ENCODE measurements at places on chromosomes 3 and 15.

DNA sequence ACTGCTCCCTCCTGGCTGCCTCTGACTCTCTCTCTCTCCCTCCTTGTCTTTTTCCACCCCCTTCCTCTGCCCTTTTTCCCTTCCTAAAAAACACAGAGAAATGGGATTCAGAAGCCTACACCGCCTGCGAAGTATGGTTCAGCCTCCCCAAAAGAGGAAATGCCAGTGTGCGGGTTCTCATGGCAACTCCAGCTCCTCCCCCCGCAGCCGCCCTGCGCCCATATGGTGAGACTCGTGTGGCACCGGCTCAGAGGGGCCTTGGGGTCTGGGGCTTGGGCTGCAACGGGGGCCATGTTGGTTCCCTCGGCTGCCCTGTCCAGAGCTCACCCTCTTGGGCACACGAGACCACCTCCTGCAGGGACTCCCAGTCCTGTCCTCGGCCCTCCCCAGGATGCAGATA is 23.6 kb upstream of the LINGO1 start:
- DNase-seq = no peak

- no peak for DNase-seq
These were observed 20.3 kb downstream of the STARD9 start for GRCh38 chr15:42595626-42596240.

GRCh38 chr3:161950318-161950868 is 453.8 kb downstream of the OTOL1 start:
- no peak for DNase-seq

DNA sequence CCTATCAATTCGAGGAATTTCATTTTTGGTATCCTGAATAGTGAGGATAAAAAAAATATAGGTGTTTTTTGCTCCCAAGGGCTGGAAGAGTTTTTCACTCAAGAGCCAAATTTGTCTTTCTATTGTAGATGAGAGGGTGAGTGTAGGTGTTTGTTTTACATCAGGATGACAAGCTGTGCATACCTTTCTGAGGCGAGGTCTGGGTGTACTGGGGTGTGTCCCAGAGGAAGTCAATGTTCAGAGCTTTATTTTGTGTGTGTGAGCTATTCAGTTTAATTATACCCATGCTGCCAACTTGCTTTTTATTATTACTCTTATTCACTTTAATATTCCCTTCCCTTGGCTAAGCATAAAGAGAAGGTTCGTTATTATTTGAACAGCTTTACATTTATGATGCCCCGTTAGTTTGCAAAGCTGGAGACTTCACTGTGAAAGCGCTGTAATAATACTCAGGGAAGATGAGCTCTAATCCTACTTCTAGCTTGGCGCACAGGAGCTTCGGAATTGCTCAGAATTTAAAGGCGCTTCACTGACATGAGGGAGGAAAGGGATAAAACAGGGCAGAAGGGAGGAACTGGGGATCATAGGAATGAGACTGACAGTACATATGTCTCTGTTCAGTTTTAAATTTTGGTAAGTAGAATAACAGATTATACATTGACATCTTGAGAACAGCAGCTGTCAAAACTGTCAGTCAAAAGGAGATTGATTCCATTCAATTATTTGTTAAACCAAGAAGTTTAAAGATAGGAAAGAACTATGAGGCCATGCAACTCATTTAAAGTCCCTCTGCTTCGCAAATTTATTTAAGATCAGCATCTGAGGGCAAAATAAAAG is 117.7 kb upstream of the TP63 start:
- no peak for DNase-seq

GRCh38 chr15:91916051-91916450 is 62.5 kb downstream of the SLCO3A1 start:
- DNase-seq = no peak

GRCh38 chr15:31106495-31107300 is 5.2 kb upstream of the TRPM1 start:
- DNase-seq = no peak

DNA sequence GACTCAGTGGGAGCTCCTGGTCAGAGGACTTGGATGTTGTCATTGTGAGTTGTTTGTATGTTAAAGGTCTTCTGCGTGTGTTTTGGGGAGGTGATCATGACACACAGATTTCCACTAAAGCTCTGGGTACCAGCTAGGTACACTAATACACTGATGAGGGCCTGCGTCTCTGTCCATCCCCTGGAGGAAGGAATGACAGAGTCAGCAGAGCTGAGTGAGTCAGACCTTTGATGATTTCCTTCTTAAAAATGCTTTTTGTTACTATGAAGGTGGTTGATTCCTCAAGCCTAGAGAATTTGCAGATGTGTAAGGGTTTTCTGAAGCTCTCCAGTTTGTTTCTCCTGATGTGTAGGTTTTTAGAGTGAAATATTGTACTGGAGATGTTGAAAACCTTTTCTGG is 424.1 kb upstream of the TPM1 start:
- DNase-seq = no peak

DNA sequence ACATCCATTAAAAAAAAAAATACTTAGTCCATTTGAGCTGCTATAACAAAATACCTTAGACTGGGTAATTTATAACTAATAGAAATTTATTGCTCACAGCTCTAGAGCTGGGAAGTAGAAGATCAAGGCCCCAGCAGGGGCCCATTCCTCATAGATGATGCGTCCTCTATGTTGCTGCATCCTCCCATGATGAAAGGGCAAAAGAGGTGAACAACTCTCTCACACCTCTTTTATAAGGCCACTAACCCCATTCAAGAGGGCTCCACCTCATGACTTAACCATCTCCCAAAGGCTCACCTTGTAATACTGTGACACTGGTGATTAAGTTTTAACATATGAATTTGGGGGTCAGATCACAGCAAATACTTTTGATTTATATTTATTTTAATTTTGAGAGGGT is 3.0 kb upstream of the TLNRD1 start:
- no peak for DNase-seq

DNA sequence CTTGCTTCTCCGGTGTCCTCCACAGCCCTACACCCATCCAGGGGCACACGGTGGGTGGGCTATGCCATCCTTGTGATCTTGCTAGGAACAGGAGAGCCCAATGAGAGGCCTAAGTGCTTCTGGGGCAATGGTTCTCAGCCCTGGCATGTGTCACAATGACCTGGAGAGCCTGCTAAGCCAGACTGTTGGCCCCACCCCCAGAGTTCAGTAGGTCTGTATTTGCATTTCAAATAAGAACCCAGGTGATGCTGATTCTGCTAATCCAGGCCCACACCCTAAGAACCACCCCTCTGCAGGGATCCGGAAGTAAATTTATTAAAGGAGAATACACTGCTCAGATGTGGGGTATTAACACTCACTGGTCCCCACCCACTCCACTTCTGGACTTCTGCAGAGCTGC is 57.9 kb downstream of the RORA start:
- DNase-seq = no peak

DNA sequence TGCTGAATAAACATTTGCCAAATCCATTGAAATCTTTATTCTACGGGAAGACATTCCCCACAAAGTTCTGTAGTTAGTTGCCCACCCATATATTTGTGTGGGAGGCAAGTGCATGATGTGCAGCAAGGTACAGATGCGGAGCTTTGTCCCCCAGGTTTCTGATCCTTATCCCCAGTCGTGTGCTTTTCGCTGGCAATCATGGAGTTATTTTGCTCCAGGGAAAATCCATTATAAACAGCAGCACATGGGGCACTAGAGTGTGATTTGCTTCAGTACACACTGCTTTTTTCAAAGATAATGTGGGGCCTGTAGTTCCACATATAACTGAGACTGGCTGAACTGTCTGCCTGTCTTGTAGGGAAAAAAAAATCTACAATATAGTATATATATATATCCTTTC is 132.1 kb downstream of the FEZF2 start:
- DNase-seq = no peak

GRCh38 chr3:56291953-56292352 is 176.3 kb downstream of the ERC2 start:
- no peak for DNase-seq

GRCh38 chr3:43017593-43018195 is 38.6 kb downstream of the GASK1A start:
- DNase-seq = no peak

DNA sequence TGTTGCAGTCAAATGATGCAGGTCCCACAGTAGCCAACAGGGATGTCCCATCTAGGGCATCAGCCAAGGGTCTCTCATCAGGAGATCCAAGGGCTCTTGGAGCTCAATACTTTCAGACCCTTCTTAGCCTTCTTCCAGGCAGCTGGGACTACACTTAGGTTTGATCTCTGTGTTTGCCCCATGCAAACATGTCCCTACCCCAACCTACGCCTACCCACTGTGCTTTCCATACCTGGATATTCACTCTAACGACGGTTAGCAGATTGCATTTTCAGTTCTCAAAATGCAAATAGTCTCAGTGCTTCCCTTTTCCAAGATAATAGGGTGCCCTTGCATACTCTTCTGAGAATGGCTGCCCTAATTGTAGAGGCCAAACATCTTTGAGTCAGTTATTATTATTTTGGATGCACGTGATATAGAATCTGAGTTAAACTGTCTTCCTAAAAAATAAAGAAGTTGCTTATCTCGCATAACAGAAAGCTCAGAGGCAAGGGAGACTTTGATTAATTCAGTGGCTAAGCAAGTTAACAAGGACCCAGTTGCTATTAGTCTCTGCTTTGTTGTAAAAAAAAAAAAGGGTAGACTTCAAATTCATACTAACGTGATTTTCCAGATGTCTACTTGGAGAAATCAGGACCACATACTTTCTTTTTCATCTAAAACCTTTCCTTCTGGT is 1.0 kb upstream of the CEP70 start:
- DNase-seq = no peak

GRCh38 chr15:94972314-94972713 is 741.0 kb downstream of the MCTP2 start:
- no peak for DNase-seq

GRCh38 chr3:55683666-55684270 is 196.7 kb upstream of the WNT5A start:
- no peak for DNase-seq

DNA sequence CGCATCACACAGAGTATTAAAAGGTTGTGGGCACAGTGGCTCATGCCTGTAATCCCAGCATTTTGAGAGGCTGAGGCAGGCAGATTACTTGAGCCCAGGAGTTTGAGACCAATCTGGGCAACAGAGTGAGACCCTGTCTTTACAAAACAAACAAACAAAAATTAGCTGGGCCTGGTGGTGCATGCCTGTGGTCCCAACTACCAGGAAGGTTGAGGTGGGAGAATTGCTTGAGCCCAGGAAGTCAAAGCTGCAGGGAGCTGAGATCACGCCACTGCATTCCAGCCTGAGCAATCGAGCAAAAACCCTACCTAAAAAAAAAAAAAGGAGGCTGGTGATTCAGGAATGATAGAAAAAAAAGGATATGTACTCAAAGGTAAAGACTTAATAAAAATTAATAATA is 28.2 kb upstream of the ST6GAL1 start:
- DNase-seq = no peak

- DNase-seq = no peak
These were observed 9.0 kb downstream of the P2RY1 start for GRCh38 chr3:152843955-152844354.

DNA sequence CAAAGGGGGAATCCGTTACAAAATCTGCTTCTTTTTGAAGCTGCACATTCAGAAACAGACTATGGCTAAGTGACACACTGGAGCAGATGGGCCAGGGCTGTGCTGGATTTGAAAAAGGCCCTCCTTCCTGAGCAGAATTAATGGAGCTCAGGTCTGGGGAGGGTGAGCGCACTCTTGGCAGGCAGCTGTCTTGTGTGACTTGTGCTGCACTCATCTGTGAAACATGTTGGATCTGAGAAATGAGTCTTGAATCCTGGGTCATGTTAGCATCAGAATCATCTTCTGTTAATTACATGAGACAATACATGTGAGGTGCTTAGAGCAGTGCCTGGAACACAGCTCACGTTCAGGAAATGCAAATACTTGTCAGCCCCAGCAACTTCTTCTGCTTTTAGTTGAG is 219.6 kb downstream of the THSD4 start:
- no peak for DNase-seq

GRCh38 chr15:39118510-39118909 is 462.4 kb upstream of the THBS1 start:
- no peak for DNase-seq

DNA sequence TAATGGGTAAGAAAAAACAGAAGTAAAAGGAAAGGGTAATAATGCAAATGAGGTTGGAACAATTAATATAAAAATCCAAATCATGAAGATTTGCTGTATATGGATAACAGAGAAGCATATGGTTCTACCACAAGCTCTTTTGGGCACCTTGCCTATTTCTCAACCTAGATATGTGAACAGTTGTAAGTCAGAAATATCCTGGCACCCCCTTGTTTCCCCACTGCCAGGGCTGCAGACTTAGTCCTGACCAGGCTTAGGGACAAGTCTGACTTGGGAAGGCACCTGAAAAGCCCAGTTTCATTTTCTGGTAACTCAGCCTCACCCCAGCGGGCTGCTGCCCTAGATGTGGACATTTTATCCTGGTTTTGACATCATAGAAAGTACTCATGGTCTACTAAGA is 183.2 kb upstream of the STAC start:
- DNase-seq = no peak

Data from Panc1 (cell line).